Left lobe of liver (tissue), 2 donors: ENCODE measurements at places on chromosomes 16 and 17. TPM values are rescaled to one million over a fixed set of nuclear protein-coding genes. Genes with fewer than 3 reads are reported as not detected.

GRCh38 chr17:58626905-58627304 lies 64.9 kb downstream of the TEX14 start:
- DNase-seq: no peak

DNA sequence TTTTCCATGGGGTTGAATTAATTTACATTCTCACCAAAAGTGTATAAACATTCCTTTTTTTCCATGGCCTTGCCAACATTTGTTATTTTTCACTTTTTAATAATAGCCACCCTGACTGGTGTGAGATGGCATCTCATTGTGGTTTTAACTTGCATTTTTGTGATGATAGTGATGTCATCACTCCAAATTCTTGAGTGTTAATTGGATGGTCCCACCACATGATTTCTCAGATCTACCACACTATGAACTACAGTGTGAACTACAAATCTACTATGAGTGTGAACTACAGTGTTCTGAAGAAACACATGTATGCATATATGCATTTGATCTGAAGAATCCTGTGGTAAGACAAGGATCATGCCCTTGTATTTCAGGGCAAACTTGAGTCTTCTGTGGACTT lies 340.1 kb downstream of the ABCC12 start:
- DNase-seq: no peak

DNA sequence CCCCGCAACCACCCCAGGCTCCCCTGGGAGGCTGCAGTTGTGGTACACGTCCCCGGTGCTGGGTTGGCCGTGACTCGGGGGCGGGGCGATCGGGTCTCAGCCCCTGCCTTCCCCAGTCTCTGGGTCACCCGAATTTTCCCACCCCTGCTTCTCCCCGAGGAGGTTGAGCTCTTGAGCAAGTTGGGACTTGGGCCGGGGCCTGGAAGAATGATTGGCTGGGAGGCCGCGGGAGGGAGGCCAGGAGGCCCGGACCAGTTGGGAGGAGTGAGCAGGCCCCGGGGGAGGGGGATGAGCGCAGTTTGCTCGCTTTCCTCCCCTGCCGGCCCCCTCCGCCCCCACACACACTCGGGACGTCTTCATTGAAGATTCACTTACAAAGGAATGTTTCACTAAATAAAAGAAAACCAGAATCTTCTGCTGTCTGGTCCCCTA lies 4.5 kb upstream of the HEXIM1 start:
- DNase-seq: peak; percentile 89

GRCh38 chr16:31344712-31345111 lies 10.3 kb upstream of the ITGAX start:
- no peak for DNase-seq

DNA sequence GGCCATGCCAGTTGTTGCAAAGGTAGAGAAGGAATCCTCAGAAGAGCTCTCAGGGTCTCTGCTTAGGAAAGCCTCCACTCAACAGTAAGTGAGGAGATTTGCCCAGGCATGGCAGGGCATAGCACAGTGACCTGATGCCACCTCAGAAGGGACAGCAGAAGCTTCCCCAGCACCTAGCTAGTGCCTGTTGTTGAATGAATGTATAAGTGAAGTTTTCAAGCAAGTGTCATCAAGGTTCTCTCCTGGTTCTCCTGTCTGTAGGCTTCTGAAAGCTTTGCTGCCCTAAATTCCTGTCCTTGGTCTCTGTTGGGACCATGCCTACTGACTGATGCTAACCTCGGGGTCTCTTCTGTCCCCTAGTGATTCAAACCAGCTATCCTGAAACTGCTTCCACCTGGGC lies 114.9 kb upstream of the TBX2 start:
- no peak for DNase-seq

- DNase-seq: no peak
Measured at GRCh38 chr17:9907883-9908648, 3.0 kb upstream of the RCVRN start.

DNA sequence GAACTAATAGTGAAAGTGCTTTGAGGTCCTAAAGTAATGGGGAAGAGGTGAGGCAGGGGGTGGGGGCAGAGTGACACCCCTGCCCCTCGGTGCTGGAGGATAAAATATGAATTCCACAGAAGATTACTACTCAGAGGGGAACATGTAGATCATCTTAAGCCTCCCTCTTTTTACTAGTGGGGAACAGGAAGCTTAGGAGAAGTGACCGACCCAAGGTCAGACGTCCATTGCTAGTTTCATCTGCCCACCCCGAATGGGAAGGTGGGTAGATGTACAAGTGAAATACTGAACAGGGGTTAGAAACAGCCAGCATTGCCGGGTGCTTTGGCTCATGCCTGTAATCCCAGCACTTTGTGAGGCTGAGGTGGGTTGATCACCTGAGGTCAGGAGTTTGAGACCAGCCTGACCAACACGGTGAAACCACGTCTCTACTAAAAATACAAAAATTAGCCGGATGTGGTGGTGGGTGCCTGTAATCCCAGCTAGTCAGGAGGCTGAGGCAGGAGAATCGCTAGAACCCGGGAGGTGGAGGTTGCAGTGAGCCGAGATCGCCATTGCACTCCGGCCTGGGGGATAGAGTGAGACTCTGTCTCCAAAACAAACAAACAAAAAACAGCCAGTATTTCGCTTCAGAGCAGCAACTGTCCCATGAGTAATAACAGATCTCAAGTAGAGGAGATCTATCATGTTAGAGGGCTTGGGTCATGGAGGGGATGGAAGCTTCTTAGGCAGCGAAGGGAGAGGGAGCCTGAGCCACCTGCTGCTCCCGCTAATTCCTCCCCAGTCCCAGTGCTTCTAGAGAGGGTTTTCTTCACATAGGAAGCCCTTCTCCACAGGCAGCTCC lies 1.2 kb upstream of the NR1D1 start:
- DNase-seq: no peak

DNA sequence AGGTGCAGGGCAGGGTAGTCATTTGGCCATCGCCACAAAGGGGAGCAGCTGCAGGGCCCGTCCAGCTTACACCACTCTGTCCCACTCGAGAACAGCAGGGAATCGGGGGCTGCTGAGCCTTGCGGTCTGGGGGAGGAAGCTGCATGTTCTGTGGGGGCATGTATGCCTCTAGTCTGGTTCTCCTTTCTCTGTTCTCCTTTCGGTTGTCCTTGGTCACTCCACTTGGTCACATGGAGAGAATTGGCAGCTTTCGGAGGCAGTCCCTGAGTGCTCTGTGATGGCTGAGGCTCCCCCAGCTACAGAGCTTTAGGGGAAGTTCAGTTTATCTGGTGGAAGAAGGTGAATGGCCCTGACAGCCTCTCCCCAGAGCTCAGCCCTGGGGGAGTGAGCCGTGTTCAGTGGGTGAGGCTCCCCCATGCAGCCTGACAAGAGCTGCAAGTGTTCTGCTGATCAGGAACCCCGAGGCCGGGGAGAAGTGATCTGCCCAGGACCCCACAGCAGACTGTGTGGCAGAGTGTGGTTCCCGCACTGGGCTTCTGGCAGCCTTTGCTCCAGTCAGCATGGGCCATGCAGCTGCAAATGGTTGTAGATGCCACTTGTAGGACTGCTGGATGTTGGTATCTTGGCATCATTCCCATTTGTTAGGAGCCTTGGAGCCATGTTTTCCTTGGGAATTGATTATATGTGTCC lies 22.3 kb upstream of the SMPD3 start:
- no peak for DNase-seq

DNA sequence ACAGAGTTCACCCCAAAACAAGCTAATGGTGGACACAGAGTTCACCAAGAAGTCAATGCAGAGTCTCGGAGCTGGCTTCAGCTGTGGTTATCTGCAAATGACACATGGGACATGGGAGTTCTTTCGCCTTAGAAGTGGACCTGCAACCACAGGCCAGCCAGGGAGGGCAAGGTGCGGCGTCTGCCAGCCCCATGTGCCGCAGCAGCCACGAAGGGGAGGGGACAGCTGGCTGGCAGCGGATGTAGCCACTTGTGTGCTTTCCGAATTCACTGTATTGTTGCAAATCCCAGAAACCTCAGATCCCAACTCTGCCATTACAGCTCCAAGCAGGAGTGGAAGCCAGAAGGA lies 24.8 kb downstream of the LMF1 start:
- no peak for DNase-seq

DNA sequence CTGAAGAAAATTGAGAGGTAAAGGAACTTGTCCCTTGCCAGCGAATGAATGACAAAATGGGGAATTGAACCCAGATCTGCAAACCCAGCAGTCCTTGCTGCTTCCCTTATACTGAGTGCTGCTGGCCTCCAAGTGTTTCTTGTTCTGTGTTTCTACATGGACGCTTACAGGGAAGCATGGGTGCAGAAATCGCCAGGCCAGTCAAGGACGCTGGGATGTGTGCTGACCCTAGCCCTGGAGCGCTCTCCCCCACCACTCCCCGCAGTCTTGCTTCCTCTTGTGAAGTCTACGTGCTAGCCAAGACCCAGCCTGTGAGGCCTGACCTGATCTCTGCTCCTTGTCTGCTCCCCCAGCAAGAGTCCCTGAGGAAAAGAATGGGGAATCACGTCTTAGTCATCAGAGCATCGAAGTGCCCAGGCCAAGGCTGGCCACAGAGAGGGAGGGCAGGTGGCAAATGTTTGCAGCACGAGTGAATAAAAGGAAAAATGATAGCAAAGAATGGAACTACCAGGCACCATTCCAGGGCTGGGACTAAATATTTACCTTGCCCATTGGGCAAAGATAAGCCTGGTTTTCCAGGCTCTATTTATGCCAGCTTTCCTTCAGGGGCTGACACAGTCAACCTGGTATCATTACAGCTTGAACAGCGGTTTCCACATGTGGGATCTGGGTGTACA lies 17.4 kb downstream of the CA4 start:
- DNase-seq: no peak

- DNase-seq: peak; percentile 63
Measured at GRCh38 chr16:82524976-82525375, 101.8 kb upstream of the CDH13 start.

GRCh38 chr16:68732042-68732680 lies 4.9 kb upstream of the CDH1 start:
- DNase-seq: peak; percentile 75

LGALS9B gene
- not detected for total RNA-seq

WNT9B gene
- not detected for total RNA-seq

RPL13 gene
- total RNA-seq: 886 TPM

DOC2B gene
- total RNA-seq: 0.68 TPM

SPNS2 gene
- total RNA-seq: 11.4 TPM

FN3KRP gene
- 14.0 TPM for total RNA-seq

ZNF747 gene
- 7.1 TPM for total RNA-seq

GPRC5C gene
- total RNA-seq: 243 TPM

OTOP2 gene
- total RNA-seq: not detected

PMFBP1 gene
- total RNA-seq: 0.48 TPM
